ENCODE measurements at places on chromosomes 3 and 15.

DNA sequence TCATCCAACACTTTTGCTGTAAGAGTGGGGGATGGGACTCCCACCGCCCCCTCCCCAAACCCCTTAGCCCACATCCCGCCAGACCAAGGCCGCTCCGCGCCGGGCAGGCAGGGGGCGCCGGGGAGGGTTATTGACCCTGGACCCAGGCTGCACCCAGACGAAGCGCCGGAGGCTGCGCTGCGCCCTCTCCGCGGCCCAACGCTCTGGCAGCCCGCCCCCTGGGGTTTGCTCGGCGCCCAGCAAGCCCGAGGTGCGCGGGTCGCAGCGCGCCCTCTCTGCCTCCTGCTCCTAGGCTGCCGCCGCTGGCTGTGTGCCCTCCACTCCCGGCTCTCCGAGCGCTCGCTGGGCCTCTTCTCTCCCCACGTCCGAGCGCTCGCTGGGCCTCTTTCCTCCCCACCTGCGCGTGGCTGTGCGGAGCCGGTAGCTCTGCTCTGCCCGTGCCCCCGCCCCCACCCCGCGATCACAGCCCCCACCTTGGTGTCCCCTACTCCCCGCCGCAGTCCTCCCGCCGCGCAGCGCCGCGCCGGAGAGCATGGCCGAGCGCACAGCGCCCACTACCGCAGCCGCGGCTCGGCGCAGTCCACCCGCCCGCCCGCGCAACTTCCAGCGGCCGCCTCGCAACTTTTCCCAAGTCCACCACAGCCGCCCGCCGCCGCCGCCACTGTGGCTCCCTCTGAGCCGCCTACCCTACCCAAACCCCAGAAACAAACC, 1.2 kb downstream of the MECOM start:
- peak; percentile 79 for DNase-seq

DNA sequence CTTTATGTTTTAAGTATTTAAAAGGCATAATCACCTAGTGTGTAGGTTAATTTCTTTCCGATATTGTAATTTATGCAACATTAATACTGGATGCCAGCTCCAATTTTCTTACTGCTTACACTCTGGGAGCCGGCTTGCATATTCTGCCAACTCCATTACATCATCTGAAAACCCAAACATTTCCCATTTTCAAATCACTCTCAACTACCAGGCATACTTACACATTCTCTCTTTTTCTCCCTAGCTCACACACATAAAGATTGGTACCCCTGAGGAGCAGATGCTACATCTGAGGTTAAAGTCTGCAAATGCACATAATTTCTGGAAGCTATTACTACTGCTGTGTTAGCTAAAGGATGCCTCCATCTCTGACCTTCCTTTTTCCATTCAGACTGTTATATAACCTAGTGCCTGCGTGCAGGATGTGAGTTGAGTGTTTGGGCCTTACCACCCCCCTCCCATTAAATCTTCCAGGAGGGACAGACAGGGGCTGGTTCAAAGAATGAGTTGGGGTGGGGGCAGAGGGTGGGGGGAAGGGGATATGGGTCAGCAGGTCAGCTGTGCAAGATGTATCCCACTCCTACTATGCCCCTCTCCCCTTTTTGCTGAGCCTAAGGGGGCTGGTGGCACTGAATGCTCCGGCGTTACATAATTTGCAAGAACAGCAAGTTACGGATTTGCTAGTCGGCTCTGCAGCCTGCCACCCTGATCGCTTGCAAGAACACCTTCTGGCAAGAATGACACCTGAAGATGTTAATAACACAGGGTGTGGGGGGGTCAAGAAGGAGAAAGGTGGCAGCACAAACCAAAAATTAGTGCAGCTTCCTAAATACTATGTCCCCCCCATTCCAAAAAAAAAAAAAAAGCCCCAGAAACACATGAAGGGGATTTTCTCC, 2.5 kb downstream of the RORA start:
- DNase-seq: no peak

- no peak for DNase-seq
Measured at GRCh38 chr3:137693791-137694190, 70.3 kb upstream of the SOX14 start.

- no peak for DNase-seq
Measured at GRCh38 chr3:62554264-62554799, 181.0 kb upstream of the FEZF2 start.

GRCh38 chr3:169990431-169990830, 23.8 kb downstream of the SEC62 start:
- DNase-seq: no peak

GRCh38 chr15:25596644-25597562, 158.1 kb upstream of the UBE3A start:
- DNase-seq: no peak

- peak; percentile 76 for DNase-seq
Measured at GRCh38 chr3:182565916-182566796, 227.1 kb upstream of the ATP11B start.

GRCh38 chr3:172614340-172615274, 91.4 kb upstream of the TNFSF10 start:
- DNase-seq: no peak

DNA sequence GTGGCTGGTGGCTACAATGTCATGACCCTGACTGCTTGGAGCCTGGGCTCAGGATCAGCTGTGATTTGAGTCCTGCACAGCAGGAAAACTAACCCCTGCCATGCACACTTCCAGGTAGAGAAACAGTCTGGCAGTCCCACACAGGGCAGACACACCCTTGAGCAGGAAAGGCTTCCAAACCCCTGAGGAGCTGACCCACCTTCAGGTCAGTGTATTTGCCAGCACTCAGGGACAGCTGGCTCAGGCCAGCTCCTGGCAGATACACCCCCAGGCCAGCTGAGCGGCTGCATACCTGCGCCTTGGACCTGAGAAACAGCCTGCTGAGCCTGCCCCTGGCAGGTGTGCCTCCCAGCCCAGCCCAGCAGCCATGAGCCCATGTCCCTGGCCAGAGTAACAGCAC, 22.2 kb upstream of the CDAN1 start:
- no peak for DNase-seq

- no peak for DNase-seq
Measured at GRCh38 chr3:123547881-123548519, 36.9 kb downstream of the HACD2 start.

- DNase-seq: peak; percentile 80
Measured at GRCh38 chr15:72197460-72198355, at the start of gene GRAMD2A. Gene GRAMD2A (minus strand): TSS chr15:72197787.

DNA sequence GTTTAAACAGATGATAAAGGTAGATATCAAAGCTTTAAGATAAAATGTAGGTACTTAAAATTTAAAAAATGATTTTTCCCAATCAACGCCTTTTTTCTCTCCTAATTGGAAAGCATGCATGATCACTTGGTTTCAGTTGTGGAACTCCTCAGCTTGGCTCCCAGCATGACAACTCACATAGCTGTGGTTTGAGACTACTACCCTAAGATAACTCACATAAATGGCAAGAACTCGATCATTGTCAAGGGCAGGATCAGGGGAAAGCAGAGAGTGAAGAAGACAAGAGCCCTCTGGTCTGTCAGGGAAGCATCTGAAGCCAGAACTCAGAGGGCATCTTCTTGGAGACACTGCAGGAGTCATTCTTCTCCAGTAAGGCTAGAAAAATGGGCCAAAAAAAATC, 516.7 kb downstream of the NTRK3 start:
- peak; percentile 37 for DNase-seq

GRCh38 chr15:69093127-69093526, 67.3 kb upstream of the GLCE start:
- DNase-seq: peak; percentile 23

GRCh38 chr3:173109143-173109542, 31.9 kb downstream of the SPATA16 start:
- no peak for DNase-seq

GRCh38 chr3:45631486-45631885, 36.9 kb downstream of the LIMD1 start:
- DNase-seq: no peak

DNA sequence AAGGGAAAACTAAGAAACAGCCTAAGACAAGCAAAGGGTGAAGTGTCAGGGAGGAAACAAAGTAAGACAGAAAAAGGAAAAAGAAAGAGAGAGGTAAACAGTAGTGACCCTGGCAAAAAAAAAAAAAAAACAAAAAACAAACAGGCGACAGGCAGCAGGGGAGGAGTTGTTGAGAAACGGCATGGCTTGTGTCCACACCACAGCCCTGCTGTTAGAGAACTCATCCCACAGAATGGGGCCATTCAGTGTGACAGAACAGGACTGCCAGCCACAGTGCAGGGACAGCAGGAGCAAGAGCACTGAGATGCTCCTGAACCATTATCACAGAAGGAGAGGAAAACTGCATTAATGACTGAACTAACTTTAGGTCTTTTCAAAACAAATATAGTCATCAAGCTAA, 29.7 kb downstream of the MECOM start:
- DNase-seq: no peak

- no peak for DNase-seq
Measured at GRCh38 chr15:48416301-48416700, 85.1 kb downstream of the DUT start.

GRCh38 chr3:36362216-36362615, 18.1 kb upstream of the STAC start:
- DNase-seq: peak; percentile 90

- DNase-seq: no peak
Measured at GRCh38 chr3:99407257-99407656, 231.1 kb upstream of the COL8A1 start.

DNA sequence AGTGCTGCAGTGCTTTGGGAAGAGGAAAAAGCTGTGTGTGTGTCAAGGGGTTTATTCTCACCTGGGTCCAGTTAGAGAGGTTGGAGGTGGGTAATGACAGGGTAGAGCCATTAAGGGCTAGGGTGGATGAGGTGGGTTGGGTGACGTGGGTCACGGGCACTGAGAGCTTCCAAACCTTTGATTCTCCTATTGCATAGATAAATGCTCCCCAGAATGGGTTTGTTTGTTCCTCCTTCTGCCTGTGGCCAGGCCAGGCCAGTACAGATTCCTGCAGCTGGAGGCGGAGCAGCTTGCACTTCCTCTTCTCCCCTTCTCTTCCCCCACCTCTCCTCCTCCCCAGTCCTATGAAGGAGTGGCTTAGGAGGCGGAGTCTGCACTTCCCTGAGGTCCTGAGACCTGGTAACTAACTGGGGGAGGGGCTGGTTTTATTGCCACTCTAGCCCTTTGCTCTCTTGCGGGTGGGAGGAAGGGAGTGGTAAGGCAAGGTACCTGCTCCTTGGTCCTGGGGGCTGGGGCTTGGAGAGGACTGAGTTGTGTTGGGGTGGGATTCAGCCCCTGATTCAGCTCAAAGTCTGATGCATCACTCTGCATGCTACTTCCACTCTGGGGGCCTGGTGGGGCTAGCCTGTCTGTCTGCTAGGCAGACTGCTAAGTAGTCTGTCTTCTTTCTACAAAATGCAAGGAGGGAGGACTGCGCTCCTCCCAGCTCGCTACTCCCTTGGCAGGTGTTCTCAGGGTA, 3.5 kb downstream of the SPINT1 start:
- DNase-seq: peak; percentile 89

GRCh38 chr3:12367346-12367745, 78.5 kb downstream of the PPARG start:
- no peak for DNase-seq

GRCh38 chr15:83697716-83698115, 43.8 kb downstream of the ADAMTSL3 start:
- DNase-seq: peak; percentile 97
